ENCODE measurements at places on chromosomes 12 and 14.

DNA sequence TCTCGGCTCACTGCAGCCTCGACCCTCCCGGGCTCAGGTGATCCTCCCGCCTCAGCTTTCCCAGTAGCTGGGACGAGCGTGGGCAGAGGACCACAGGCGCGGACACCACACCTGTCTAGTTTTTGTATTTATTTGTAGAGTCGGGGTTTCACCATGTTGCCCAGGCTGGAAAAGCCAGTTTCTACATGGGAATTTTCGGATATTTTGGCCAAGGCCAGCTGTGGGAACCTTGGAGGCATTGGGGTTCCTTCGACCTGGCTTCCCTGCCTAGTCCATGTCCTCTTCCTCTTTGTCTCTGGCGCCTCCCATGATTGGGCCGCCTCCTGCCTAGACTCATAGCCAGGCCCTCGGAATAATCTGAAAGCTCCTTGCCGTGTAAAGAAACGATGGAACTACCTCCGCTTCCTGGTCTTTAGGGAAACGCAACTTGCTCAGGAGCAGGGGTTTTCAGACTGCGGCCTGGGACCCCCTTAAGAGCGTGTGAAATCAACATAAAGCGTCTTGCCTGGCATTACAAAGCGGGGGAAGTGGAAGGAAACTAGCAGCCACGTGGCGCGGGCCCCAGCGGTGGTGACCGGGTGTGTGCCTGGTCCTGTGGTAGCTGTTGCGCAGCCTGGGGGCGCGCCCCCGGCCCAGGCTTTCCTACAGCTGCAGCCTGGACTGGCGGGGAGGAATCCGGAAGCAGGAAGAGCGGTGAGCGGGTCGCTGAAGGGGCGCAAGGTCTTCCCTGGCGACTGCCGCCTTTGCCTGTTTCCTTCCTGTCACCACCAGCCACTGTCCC, 1.4 kb upstream of the HSP90AA1 start:
- DNase-seq, result peak; percentile 22

- DNase-seq, result no peak
Measured at GRCh38 chr14:68790644-68791077, 2.2 kb downstream of the ZFP36L1 start.

DNA sequence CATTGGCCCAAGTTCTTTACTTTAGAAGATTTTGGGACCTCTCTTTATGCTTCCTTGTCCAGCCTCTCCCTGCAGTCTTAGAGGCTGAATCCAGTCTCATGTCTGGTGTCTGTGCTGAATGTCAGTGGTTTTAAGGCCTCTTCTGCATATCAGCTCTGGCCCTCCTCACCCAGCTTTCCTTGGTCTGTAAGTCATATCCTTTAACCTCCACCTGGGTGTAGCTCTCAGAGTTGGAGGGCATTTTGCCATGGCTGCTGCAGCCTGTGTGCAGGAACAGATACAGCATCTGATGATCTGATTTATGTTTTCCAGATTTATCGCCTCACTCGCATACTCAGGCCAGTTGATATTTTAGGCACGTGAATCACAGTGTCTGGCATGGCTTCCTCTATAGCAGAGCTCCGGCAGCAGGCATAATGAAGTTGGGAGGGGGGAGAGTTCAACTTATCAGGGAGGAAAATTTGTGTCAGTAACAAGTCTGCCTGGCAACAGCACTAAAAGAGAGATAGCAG, 335.0 kb downstream of the PCNX1 start:
- DNase-seq, result no peak

DNA sequence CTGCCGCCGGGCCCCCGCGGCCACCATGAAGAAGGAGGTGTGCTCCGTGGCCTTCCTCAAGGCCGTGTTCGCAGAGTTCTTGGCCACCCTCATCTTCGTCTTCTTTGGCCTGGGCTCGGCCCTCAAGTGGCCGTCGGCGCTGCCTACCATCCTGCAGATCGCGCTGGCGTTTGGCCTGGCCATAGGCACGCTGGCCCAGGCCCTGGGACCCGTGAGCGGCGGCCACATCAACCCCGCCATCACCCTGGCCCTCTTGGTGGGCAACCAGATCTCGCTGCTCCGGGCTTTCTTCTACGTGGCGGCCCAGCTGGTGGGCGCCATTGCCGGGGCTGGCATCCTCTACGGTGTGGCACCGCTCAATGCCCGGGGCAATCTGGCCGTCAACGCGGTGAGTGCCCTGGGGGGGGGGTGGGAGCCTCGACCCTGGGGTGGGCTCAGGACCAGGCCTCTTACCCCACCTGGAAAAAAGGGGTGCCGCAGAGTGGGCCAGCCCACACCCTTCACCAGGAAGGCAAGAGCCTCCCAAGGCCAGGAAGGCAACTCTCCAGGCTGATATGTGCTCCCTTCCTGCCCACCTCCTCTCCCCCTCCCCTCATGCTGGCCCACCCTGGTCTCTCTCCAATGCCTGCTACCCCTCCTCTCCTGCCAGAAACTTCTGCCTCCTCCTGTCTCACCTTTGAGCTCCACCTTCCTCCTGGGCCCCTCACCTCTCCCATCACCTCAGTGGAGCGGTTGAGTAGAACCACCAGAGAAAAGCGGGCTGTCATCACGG, 507 bp downstream of the AQP5 start:
- no peak for DNase-seq

- DNase-seq, result no peak
Measured at GRCh38 chr12:111240374-111240773, 128.5 kb downstream of the PHETA1 start.

GRCh38 chr12:14845350-14845750, 2.0 kb upstream of the ART4 start:
- peak; percentile 38 for DNase-seq

DNA sequence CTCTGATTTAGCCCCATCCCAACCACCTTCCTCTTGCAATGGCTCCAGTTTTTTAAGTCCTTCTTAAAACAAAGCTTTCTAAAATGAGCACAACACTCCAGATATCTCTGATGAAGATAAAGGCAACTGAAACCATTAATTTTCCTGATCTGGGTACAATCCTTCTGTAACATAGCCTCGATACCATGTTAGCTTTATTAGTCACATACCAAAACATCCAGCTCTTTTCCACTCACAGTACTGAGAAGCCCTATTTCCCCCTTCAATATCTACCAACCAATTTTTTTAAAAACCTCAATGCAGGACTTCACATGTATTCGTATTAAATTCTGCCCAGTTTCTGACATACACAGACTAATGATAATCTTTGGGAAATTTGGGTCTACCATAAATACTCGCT, 105.9 kb downstream of the MED13L start:
- no peak for DNase-seq

DNA sequence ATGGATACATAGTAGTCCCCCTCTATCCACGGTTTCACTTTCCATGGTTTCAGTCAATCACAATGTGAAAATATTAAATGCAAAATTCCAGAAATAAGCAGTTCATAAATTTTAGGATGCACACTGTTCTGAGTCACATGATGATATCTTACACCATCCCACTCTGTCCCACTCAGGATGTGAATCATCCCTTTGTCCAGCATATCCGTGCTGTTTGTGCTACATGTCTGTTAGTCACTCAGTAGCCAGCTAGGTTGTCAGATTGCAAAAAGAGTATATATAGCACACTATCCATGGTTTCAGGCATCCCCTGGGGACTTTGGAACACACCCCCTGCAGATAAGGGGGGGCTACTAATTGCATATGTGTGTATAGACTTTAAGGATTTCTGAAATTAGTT, 8.1 kb upstream of the NAA30 start:
- no peak for DNase-seq

DNA sequence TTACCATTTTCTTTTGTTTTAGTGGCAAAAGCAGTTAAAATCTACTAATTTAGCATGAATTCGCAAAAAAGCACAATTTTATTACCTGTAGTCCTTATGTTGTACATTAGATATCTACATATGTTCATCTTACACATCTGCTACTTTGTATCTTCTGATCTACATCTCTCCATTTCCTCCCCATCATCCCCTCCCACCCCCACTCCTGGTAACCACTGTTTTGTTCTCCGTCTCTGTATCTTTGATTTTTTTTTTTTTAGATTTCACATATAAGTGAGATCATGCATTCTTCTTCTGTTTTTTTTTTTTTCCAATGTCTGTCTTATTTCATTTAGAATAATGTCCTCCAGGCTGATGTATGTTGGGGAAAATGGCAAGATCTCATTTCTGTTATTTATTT, 922.7 kb downstream of the VRK1 start:
- DNase-seq, result no peak

- DNase-seq, result no peak
Measured at GRCh38 chr14:23933108-23933741, 20.3 kb upstream of the DHRS4 start.

DNA sequence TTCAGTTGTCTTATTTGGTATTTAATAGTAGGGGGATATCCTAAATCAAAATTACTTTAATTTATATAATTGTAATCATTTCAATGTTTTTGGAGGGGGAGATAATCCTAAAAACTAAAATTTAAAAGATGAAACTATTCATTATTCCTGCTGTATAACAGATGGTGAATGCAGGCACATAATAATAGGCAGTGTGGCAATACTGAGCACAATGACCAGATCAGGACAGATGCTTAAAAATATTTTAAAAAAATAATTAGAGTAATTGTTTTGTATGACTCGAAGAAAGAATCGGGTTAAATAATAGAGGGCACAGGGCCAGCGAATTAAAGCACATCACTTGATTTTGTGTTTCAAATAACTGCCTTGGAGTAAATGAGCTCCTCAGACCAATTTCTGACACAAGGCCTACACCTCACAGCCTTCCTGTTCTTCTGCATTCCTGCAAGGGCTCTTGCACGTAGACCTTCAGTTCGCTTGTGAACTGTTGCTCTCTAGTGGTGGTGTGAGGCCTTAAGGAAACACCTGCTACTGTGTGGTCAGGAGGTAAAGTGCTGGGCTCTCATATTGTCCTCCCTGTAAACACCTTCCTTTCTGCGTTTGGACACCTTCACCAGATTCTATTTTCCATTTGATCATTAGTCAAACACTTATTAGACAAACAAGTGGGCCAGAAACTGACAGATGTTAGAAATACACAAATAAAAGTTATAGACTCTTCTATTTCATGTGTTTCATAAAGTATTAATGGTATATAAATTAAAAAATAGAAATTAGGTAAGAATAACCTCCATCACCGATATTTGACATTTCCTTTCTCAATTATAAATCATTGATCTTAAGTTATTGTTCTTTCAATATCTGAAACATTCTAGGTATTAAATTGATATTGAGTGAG, 29.3 kb upstream of the KLRF1 start:
- DNase-seq, result peak; percentile 56

DNA sequence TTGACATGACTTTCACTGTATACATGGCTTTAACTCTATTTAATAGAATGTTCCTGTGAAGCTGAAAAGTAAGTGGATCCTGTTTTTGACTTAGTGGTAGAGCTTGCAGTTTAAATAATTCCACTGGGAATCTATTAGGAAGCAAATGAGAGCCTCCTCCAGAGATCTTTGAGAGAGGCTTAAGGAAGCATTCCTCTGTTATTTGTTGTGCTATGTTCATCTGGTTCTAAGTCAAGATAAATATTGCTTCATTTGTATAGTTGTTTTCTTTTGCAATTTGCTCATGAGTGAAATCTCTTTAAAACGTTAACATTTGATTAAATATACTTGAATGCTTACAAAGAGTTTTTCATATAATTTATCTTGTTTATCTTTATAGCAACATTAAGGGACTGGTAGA, 70.4 kb downstream of the TMTC2 start:
- no peak for DNase-seq

DNA sequence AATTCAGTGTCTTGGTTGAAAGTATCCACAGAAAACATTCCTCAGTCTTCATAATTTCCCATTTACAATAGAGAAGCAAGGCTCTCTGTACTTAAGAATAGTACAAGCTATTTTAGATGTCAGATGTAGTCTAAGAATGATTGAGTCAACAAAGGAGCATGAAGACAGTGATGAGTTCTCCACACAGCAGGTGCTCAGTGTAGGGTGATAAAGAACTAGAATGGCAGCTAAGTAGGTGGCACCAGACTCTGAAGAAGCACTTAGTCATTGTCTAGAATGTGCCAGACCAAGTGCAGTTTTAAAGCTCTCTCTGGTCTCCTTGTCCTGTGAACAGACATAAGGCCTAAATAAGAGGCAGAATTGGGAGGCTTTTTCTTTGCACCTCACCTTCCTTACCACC, 504.6 kb downstream of the NRXN3 start:
- DNase-seq, result no peak

DNA sequence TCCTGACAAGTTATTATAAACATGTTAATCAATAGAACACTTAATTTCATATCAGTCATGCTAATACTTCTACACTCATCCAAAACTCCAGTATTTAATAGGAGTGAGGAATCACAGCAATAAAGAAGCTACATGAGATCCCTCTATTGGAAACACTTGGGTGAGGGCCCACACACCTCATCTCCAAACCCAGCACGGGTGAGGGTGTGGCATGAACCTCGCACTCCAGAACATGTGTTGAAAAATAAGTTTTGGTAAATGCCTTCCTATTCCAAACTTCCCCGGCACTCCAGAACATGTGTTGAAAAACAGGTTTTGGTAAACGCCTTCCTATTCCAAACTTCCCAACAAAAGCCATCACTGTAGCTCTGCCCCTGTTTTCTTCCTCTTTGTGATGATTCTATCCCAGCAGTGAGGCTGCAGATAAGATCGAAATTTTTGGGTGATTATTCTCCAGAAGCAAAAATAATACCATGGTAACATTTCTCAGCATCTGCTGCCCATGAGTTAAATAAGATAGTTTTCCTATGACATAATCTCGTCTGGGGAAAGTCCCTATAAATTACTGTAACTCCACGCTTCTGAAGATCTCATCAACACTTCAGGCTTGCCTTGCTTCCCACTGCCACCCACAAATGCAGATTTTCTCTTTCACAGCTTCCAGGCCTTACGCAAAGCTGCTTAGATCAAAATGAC, 24.4 kb upstream of the PTPRB start:
- no peak for DNase-seq

- no peak for DNase-seq
Measured at GRCh38 chr14:65260786-65261185, 151.7 kb upstream of the FUT8 start.

- no peak for DNase-seq
Measured at GRCh38 chr14:95292660-95293425, 26.9 kb downstream of the CLMN start.

GRCh38 chr12:75921622-75922289, 109.8 kb downstream of the PHLDA1 start:
- no peak for DNase-seq

- DNase-seq, result no peak
Measured at GRCh38 chr12:101491329-101491728, 16.2 kb downstream of the SPIC start.

DNA sequence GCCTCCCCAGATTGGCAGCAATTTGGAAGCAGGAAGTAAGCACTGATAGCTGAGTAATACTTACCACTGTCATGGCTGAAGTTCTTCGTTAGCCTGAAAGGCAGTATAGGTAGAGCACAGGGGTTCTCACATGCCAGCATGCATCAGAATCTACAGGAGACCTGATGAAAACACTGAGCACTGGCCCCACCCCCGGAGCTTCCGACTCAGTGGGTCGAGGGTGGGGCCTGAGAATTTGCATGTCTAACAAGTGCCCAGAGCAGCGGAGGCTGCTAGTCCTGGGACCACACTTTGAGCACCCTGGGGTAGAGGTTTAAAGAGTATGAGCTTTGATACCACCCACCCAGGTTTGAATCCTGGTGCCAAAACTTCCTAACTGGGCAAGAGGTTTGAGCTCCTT, 89.6 kb downstream of the FBXW8 start:
- no peak for DNase-seq

GRCh38 chr14:91127401-91127801, 13.5 kb downstream of the DGLUCY start:
- DNase-seq, result no peak
